ENCODE measurements at places on chromosomes 1 and 21.

- no peak for DNase-seq
These were observed 21.0 kb upstream of the UHMK1 start for GRCh38 chr1:162476620-162477019.

DNA sequence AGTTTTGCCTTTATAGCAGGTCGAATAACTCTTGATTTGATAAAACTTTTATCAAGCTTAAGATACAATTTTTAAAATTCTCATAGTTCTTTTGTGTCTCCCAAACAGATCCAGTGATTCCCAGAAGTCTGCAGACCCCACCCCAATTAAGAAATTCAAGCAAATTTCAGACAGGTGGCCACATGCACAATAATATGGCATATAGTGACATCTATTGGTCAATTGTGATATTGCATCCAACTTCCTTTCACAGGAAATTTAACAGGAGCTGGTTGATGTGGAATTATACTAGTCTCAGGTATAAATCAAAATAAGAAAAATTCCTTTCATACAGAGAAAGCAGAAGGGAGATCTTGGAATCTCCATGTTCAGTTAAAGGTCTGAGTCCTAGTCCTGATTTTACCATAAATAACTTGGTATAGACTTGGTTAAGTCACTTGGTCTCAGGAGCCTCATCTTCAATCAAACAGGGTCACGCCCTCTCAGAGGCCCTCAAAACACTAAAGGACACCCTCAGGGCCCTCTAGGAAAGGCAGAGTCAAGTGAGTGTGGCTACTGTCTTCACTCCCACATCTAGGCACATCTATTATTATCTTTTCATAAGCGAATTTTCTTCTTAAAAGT is 24.1 kb downstream of the PIGM start:
- DNase-seq = peak; percentile 41

DNA sequence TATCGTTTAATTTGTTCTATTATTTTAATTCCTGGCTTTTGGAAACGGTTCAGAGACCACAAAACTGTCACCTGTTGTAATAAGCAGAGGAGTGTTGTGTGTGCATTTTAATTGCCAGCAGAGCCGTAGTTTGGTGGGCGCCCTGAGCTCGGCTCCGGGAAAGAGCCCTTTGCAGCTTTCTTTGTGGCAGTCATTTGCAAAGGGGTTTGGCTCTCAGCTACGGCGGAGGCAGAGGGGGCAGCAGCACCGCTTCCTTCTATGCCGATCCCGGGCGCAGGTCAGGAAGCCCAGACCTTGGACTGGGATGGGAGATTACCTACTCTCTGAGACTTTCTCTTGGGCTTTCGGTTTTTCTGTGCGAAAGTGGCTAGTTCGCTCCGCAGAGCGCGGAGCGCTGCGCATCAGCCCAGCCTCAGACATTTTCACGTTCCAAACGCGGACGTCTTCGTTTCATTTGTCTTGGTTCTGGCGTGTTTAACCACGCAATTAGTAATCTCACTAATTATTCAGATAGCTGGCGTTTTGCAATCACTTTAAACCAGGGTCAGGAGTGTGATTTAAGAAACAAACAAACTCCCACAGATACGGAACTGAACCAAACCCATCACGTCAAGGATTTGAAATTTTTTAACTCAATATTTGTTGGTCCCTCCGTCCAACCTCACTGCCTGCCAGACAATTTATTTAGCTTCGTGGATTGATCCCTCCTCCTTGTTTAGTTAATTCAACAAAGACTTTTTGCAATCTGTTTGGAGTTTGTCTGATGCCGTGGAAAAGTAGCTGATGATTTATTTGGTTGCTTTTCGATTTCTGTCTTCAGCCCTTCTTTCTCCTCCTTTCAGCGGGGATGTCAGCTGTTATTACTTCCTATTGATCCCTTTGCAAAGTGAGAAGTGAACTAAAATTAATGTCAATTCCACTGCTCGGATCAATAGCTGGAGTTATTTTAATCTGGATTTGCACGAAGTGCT is 3.9 kb downstream of the RNF220 start:
- peak; percentile 86 for DNase-seq

DNA sequence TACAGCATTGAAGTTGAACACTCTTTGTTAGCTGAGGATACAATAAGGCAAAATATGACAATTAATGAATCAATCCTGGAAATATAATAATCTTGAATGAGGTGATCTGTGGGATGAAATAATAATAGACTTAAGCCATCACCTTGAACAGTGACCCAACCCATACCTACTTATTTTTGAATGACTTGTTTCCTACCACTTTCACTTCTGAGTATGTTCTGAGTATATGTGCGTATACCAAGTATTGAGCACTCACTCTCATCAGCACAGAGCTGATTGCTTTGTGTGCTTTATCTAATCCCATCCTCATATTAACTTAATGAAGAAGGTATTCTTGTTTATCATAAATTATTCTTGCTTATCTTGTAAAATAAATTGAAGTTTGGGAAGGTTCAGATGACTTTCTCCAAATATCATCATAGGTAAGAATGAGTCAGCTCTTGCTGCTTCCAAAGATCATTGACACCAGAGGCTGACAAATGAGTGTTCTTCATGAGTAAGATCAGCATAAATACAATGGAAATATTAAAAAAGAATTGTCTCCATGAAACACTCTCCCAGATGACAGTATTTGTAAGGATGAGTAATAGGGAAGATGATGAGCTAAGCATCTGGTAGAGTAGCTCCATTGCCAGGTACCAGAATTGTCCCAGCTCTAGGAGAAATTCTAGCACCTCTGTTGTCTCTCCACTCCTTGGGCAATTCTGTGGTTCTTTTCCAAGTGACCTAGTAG is 198.1 kb upstream of the KIAA0040 start:
- no peak for DNase-seq

- no peak for DNase-seq
These were observed 480.6 kb downstream of the CAMTA1 start for GRCh38 chr1:7265771-7266371.
